HuH-7.5 (cell line): ENCODE measurements at places on chromosomes 11 and 22.

- DNase-seq, result peak; percentile 62
Observed at GRCh38 chr11:69178819-69179482, 23.2 kb downstream of the SMIM38 start.

DNA sequence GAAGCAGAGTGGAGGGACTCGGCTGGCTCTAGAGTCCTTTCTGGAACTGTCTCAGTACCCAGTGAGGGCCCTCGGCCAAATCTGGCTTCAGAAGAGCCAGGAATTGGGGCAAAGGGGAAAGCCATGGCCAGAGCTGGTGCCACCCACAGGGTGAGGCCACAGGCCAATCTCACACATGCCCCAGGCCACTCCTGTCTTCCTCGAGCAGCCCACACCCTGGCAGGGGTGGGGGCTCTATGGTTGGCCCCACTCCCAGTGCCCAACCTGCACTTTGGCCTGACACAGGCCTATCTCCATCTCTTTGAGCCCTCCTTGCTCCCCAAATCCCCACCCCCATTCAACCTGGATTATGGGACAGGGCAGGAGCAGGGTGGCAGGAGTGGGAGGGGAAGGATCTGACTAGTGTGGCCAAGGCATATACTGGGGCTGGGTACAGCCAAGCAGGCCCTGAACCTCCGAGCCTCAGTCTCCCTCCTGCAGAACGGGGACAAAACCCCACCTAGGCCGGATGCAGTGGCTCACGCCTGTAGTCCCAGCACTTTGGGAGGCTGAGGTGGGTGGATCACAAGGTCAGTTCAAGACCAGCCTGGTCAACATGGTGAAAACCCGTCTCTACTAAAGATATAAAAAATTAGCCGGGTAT, 6.9 kb downstream of the TST start:
- DNase-seq, result no peak

GRCh38 chr11:68753300-68753699, 2.0 kb upstream of the TESMIN start:
- DNase-seq, result no peak

- no peak for DNase-seq
Observed at GRCh38 chr11:118851970-118852369, 31.7 kb upstream of the CXCR5 start.
